ENCODE measurements at places on chromosomes 16 and 17.

DNA sequence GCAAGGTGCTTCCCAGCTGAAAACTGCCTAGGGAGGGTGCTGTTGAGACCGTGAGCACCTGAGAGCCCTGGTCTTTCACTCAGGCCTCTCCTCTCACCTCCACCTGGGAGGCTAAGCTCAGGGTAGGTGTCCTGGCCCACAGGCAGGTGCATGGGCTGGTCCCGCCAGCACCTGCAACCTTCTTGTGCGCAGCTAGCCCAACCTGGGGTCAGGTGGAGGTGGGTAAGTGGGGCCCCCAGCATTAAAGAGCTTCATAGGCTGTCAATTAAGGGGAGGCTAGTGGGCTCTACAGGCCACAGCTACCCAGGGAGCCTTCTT, 8.7 kb downstream of the ADCY7 start:
- no peak for DNase-seq

GRCh38 chr17:80795754-80796153, 195.9 kb upstream of the CHMP6 start:
- DNase-seq, result no peak

DNA sequence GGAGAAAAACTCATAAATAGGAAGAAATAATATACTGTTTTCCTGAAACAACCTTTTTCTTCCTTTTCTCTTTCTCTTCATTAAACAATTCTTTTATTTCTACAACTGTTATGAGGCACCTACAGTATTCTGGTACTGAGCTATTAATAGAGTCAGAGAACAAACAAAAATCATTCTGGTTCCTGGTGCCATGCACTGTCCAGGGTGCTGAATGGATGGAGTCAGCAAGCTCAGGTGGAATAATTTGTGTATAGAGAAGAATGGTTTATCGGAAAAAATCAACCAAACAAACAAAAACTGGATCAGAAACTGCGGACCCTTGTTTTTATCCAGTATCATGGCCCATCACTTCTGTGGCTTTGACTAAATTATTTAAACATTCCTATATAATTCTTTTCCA, 430.3 kb upstream of the GOT2 start:
- DNase-seq, result no peak

GRCh38 chr17:33142705-33143299, 150.3 kb downstream of the ASIC2 start:
- DNase-seq, result peak; percentile 27

DNA sequence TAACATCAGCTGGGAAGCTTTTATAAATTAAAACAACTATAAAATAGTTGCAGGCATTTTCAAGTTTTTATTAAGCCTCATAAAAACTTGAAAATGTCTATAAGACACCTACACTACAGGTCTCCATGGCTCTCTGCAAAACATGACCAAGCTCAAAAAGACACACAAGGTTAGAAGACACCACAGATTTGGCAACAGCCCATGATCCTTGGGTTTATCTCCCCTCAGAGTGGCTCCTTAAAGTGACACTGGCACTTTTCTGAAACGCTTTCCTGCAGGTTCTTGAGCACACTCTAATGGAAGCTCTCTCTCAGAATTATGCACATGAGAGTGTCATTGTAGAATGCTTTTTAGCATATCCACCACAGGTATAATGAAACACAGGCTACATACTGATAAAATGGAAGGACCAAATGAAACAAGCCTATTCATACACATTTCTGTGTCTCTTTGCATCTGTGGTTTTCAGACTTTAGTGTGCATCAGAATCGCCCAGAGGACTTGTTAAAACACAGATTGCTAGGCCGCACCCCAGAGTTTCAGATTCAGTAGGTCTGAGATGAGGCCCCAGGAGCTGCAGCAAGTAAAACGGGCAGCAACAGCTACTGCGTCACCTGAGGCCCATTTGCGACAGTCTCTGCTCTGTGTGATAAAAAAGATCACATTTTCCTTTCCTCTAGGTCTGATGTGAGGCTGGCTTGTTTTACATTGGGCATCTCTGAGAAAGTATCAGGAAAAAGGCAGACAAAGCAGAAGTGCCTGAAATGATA, 75.0 kb upstream of the WSB1 start:
- DNase-seq, result peak; percentile 29

DNA sequence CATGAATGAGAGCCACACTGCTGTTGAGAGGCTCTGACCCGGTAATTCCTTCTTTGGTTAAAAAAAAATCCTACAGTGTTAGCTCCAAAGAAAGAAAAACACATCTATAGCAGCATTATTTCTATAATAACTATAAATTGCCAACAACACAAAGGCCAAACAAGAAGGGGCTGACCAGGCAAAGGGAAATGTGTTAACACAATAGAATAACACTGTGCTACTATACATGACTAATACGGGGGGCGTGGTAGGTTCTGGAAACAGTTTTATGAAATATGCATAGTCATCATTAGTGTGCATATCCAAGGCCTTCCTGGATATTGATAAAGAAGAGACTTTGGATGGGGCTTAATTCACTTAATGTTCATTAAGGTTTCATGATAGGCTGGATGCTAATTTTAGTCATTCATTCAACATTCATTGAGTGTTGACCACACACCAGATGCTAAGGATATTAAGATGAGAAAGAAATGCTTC, 50.0 kb upstream of the CCL1 start:
- DNase-seq, result no peak

Data from activated CD4-positive, alpha-beta T cell treated with anti-CD3 and anti-CD28 coated beads for 48 hours (primary cell).